ENCODE measurements at places on chromosomes 3 and 15. TPM values are rescaled to one million over a fixed set of nuclear protein-coding genes. Genes with fewer than 3 reads are reported as not detected.

- DNase-seq: peak; percentile 84
Measured at GRCh38 chr15:75928680-75929608, 25.3 kb downstream of the FBXO22 start.

GRCh38 chr15:43968551-43968950 lies 141.7 kb downstream of the WDR76 start:
- no peak for DNase-seq

Gene TNFAIP8L3
- 3.6 TPM for total RNA-seq

GRCh38 chr3:46713050-46713897 lies 4.4 kb downstream of the PRSS50 start:
- no peak for DNase-seq

Gene PARL
- 45.2 TPM for total RNA-seq

GRCh38 chr3:99950921-99951320 lies 133.3 kb downstream of the CMSS1 start:
- DNase-seq: no peak

GRCh38 chr15:33100314-33100713 lies 94.2 kb downstream of the FMN1 start:
- no peak for DNase-seq

Gene GCNT3
- 154 TPM for total RNA-seq

DNA sequence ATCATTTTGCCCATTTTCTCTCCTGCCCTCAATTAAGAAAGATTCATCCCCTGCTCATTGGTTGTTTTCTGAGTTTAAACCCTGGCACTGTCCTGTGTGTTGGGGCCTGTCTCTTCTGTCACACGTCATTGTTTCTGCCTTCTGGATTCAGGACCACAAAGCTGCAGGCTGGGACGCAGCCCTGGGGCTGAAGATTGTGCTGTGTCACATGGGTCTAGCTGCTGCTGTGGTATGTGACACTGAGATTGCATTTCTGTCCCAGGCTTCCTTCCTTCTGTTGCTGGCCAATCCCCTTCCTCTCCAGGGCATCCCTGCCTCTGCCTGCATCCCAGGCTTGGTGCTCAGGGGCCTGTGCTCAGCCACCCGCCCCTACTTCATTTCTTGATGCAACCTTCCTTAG lies 28.9 kb downstream of the INSYN1 start:
- DNase-seq: no peak

Gene AP3B2
- not detected for total RNA-seq
